ENCODE measurements at places on chromosomes 12 and 14.

- no peak for DNase-seq
- no peak overlapping the region for H3K27ac ChIP-seq
- no peaks in the 10 kb centered on the region for H3K27me3 ChIP-seq
- no peak overlapping the region for H3K4me3 ChIP-seq
- H3K36me3 ChIP-seq = no peaks in the 10 kb centered on the region
Measured at GRCh38 chr12:12704593-12705230, 8.7 kb upstream of the GPR19 start.

DNA sequence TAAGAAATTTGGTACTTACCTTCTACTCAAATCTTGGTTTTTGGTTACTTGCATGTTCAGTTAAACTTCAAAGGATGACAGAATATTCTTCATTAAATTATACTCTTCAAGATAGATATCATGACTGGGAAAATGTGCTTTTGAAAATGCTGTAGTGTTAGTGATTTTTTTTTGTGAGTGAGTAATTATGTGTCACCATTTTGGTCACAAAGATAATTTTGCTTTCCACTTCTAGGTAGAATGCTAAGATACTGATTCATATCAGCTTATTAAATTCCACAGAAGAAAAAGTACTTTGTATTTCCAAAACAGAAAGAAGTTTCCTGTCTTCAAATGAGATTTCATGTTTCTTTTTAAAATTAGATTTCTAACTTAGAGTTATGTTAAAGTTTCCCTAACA is 61.2 kb downstream of the ATXN7L3B start:
- H3K36me3 ChIP-seq = no peaks in the 10 kb centered on the region
- no peaks in the 10 kb centered on the region for H3K4me1 ChIP-seq
- no peak for DNase-seq
- H3K27ac ChIP-seq = no peak overlapping the region
- no peaks in the 10 kb centered on the region for H3K27me3 ChIP-seq

DNA sequence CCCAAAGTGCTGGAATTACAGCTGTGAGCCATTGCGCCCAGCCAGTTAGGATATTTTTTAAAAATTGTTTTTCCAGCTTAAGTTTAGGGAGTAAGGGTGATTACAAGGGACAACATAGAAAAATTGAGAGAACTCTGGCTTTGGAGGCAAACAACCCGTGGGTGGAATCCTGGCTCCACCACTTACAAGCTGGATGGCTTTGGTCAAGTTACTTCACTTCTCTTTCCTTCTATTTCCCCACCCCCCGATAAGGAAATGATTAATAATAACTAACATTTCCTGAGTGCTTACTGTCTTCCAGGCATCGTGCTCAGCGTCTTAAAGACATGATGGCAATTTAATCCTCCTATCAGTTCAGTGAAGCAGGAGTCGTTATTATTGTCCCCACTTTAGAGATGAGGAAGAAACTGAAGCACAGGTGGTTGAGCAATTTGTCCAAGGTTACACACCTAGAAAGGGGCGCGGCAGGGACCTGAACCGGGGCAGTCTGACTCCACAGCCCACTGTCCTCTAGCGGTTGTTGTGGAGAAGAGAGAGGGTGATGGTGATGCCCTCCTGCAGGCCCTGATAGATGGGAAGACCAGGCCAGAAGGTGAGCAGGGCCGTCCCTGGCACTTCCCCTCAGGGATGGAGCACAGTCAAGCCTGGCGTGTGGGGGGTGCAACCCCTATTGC is 16.7 kb upstream of the FAIM2 start:
- no peak for DNase-seq
- H3K27ac ChIP-seq = no peak overlapping the region
- H3K4me1 ChIP-seq = no peaks in the 10 kb centered on the region
- H3K36me3 ChIP-seq = no peaks in the 10 kb centered on the region

- H3K4me3 ChIP-seq = no peak overlapping the region
- DNase-seq = no peak
- H3K27ac ChIP-seq = no peak overlapping the region
- no peaks in the 10 kb centered on the region for H3K27me3 ChIP-seq
Measured at GRCh38 chr12:106265116-106265515, 17.3 kb upstream of the CKAP4 start.

GRCh38 chr14:50532502-50533240 is at the start of gene MAP4K5:
TSS of gene MAP4K5 (minus strand) at chr14:50532569. CDS start at chr14:50532049, 520 bp downstream.
- peak within 1 kb of the TSS; percentile 87 for H3K4me3 ChIP-seq
- H3K4me1 ChIP-seq = peaks cover 23% of the 10 kb centered on the region
- H3K27me3 ChIP-seq = no peaks in the 10 kb centered on the region
- H3K27ac ChIP-seq = peak within 1 kb of the TSS; percentile 57
- H3K36me3 ChIP-seq = peaks cover 3% of the 10 kb centered on the region

DNA sequence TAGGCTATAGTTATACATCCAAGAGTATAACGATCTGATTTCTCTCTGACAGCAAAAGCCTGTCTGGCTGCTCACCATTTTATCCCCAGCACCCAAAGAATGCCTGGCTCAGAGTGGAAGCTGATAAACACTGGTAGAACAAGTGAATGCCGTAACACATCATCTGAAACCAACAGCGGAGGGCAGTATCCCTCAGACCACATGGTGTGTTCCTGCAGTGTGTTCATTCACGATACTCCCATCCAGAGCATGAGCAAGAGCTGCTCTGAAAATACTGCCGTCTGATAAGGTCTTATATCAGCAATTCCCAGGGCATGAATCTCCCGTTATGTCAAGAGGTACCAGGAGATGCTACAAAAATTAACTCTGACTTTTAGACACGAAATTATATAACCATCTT is 95.9 kb downstream of the TTC7B start:
- no peaks in the 10 kb centered on the region for H3K36me3 ChIP-seq
- no peaks in the 10 kb centered on the region for H3K4me1 ChIP-seq
- H3K27ac ChIP-seq = no peak overlapping the region

GRCh38 chr12:92439420-92439805 is 263.4 kb upstream of the PLEKHG7 start:
- H3K27me3 ChIP-seq = no peaks in the 10 kb centered on the region
- DNase-seq = no peak
- H3K4me3 ChIP-seq = no peak overlapping the region
- H3K36me3 ChIP-seq = no peaks in the 10 kb centered on the region
- no peaks in the 10 kb centered on the region for H3K4me1 ChIP-seq

- H3K27ac ChIP-seq = no peak overlapping the region
- H3K27me3 ChIP-seq = peaks cover 7% of the 10 kb centered on the region
- no peak for DNase-seq
- H3K4me1 ChIP-seq = no peaks in the 10 kb centered on the region
Measured at GRCh38 chr12:30169839-30170591, 386.3 kb upstream of the TMTC1 start.

DNA sequence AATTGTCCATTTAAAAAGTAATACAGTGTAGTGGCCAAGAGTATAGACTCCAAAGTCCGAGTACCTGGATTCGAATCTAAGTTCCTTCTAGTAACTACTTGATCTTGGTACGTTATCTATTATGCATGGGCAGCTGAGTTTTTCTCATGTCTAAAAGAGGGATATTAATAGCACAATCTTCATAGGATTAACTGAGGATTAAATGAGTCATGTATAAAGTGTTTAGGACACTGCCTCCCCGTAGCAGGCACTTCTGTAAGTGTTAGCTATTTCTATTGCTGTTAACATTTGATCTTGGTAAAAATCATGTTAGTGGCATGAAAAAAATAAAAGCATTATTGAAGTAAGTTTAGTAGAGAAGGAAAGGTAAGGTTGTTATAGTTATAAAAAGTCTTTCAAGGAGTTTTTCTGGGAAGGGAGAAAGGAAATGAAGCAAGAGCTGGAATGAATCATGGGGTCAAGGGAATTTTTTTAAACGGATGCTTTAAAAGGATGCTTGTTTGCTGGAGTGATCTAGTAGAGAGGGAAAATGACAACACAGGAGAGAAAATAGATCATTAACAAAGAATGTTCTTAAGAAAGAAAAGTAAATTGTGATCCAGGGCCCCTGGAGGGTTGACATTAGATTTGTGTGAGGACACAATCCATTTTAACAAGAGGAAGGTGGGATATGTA is 502.2 kb upstream of the USP15 start:
- no peak overlapping the region for H3K27ac ChIP-seq
- no peak for DNase-seq
- no peaks in the 10 kb centered on the region for H3K27me3 ChIP-seq
- H3K4me3 ChIP-seq = no peak overlapping the region
- H3K36me3 ChIP-seq = no peaks in the 10 kb centered on the region

DNA sequence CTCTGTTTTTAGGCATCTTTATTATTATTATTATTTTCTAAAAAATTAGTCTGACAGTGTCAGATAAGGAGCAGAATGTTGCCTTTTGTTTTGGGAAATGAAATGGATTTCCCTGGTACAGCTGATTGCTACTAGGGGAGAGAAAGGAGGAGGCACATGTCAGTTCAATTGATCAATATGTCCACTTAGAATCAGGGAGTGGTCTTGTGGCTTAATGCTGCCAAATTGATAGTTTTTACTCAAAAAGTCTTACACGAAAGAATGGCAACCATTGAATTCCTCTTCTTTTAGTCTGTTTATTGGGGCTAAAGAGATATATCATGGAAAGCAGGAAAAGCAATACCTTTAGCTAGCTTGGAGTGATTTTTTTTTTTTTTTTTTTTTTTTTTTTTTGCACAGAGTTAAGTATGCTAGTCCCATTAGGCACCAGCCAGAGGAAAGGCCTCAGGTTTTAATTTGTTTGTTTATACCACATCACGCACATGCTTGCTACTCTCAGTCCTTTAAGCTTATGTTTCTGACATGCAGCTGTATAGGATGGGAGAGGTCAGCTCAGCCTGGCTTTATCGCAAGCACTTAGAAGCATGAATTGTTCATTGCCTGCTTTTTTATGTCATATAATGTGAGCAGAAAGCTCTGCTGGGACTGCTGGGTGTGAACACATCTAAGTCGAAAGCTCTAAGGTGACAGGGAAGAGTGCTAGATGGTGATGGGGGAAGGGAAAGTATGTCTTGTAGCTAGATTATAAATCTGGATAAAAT is 1.4 kb downstream of the AKAP6 start:
- H3K27ac ChIP-seq = no peak overlapping the region
- H3K27me3 ChIP-seq = no peaks in the 10 kb centered on the region
- no peak overlapping the region for H3K4me3 ChIP-seq
- no peaks in the 10 kb centered on the region for H3K36me3 ChIP-seq
- no peaks in the 10 kb centered on the region for H3K4me1 ChIP-seq

DNA sequence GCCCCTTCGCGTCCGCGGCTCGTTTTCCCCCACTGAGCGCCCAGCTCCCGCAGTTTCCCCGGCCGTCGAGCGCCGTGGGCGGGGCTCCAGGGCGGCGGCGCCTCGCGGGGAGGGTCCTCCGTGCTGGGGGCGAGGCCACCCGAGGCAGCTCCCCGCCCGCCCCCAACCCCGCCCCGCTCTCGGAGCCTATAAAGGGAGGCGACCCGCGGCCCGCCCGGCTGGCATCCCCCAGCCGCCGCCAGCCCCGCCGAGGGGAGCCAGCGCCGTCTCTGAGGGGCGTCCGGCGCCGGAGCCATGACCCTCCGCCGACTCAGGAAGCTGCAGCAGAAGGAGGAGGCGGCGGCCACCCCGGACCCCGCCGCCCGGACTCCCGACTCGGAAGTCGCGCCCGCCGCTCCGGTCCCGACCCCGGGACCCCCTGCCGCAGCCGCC is at the start of gene TAMALIN:
TSS of gene TAMALIN (plus strand) at position 221 of the 432 bp plus-strand sequence. CDS start at position 295, 74 bp downstream.
- H3K4me3 ChIP-seq = peak within 1 kb of the TSS; percentile 80
- peaks cover 16% of the 10 kb centered on the region for H3K36me3 ChIP-seq
- H3K27ac ChIP-seq = peak within 1 kb of the TSS; percentile 73
- peaks cover 30% of the 10 kb centered on the region for H3K4me1 ChIP-seq
- H3K27me3 ChIP-seq = no peaks in the 10 kb centered on the region

DNA sequence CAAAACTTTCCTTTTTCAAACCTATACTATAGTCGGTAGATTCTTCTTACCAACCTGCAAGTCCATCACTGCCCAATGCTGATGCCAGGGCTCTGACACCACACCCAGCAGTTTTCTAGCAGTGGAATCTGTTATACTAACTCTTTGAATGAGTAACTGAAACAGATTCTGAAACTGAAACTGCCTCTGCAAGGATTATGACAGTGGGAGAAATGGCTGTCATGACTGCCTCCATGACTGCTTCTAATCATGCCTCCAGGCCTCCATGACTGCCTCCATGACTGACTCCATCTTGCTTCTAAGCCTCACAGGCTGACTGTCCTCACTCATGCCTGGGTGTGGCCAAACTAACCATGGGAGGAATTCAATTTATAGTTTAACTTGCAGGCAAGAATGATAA is 29.4 kb upstream of the OXA1L start:
- DNase-seq = no peak
- no peak overlapping the region for H3K4me3 ChIP-seq
- no peak overlapping the region for H3K27ac ChIP-seq
- no peaks in the 10 kb centered on the region for H3K36me3 ChIP-seq
- H3K27me3 ChIP-seq = peaks cover 2% of the 10 kb centered on the region
- no peaks in the 10 kb centered on the region for H3K4me1 ChIP-seq

GRCh38 chr14:50139192-50139591 is 22.8 kb upstream of the VCPKMT start:
- no peaks in the 10 kb centered on the region for H3K36me3 ChIP-seq
- DNase-seq = no peak
- H3K4me3 ChIP-seq = no peak overlapping the region
- no peaks in the 10 kb centered on the region for H3K4me1 ChIP-seq
- no peak overlapping the region for H3K27ac ChIP-seq

GRCh38 chr12:65632131-65632855 is 192.0 kb upstream of the HMGA2 start:
- H3K4me3 ChIP-seq = no peak overlapping the region
- H3K36me3 ChIP-seq = no peaks in the 10 kb centered on the region
- H3K4me1 ChIP-seq = no peaks in the 10 kb centered on the region
- DNase-seq = no peak

GRCh38 chr12:30517320-30517719 is 178.3 kb downstream of the IPO8 start:
- no peak for DNase-seq
- H3K27me3 ChIP-seq = no peaks in the 10 kb centered on the region
- H3K27ac ChIP-seq = no peak overlapping the region
- no peaks in the 10 kb centered on the region for H3K36me3 ChIP-seq
- H3K4me1 ChIP-seq = no peaks in the 10 kb centered on the region

DNA sequence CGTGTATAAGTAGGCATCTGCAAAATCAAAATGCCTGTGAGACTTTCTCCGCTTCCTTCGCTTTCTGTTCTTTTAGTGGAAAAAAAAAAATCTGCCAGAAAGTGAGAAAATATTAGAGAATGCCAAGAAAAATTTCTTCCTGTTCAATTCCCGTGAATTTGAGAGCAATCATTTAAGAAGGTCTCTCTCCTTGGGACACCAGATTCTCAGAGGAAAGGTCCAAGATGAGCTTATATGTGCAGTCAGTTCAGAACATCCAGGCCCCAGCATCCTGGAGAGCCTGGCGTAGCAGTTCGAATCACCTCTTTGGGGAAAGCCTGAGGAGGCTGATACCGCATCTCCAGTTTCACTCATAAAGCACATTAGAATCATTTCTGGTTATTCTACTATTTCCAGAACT is 912.8 kb downstream of the GALC start:
- no peak overlapping the region for H3K27ac ChIP-seq
- H3K4me1 ChIP-seq = no peaks in the 10 kb centered on the region
- DNase-seq = no peak
- H3K4me3 ChIP-seq = no peak overlapping the region
- no peaks in the 10 kb centered on the region for H3K36me3 ChIP-seq
- no peaks in the 10 kb centered on the region for H3K27me3 ChIP-seq

GRCh38 chr12:125329239-125330102 is 264.2 kb downstream of the AACS start:
- H3K27me3 ChIP-seq = peaks cover 23% of the 10 kb centered on the region
- no peak for DNase-seq
- no peaks in the 10 kb centered on the region for H3K36me3 ChIP-seq
- peaks cover 6% of the 10 kb centered on the region for H3K4me1 ChIP-seq
- H3K4me3 ChIP-seq = no peak overlapping the region
- H3K27ac ChIP-seq = no peak overlapping the region
